ENCODE measurements at places on chromosomes 2 and 18.

- DNase-seq, result no peak
These were observed 27.4 kb downstream of the EVX2 start for GRCh38 chr2:176056406-176056805.

DNA sequence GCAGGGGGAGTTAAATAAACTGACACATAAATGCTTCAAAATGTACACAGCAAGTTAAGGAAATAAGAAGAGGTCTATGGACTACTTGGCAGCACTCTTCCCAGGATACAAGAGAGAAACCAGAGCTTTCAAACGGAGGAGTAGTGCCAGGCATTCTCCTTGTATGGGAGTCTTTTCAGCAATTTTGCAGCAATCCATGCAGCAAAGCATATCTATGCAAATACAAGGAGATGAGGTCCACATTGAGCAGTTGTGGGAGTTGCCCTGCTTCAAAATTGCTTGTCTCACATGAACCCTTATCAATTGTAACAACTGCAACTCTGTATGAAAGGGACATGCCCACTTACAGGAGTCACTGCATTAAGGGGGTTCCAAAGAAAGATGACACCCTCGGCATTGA lies 37.8 kb downstream of the SCN9A start:
- no peak for DNase-seq

DNA sequence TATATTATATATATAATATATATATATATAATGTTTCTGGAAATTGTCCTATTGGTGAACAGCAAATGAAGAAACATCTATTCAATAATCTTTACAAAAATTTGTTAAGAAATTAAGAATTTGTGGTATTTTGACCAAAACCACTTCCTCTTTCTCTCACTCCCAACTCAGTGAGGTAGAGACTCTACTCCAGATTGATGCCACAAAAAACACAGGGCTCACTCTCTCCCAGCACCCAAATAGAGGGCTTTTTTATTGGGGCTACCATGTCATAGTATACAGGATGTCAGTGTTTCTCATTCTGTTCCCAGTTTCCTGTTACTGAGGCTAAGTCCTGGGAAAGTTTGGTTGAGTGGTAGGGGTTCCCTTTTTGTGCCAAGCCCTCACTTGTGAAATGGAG lies 1155.4 kb downstream of the BCL11A start:
- DNase-seq, result no peak

- no peak for DNase-seq
These were observed at the start of gene PARD3B for GRCh38 chr2:204544961-204545860. Gene PARD3B, plus strand, starts transcription at chr2:204545475. Its CDS starts 525 bp downstream, at chr2:204546000.

DNA sequence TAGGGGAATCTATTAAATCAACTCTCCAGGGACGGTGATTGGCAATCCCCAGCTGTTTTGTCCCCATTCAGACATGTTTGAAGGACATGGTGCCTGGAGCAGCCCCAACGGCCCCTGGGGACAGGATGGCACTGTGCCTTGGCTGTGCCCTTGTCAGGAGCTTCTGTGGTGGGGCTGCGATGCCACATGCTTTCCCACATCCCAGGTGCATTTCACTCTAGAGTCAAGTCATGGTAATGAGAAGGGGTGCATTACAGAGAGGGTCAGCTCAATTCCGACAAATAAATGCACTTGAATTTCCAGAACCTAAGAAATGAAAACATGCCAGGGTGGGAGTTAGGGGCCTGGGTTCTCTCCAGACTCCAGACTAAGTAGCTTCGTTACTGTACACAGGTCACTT lies 289.4 kb upstream of the PXDN start:
- DNase-seq, result no peak

GRCh38 chr2:9240745-9241144 lies 34.1 kb downstream of the ASAP2 start:
- DNase-seq, result no peak

- DNase-seq, result no peak
These were observed 208.4 kb downstream of the ANAPC1 start for GRCh38 chr2:111675419-111676194.

GRCh38 chr18:13271302-13271911 lies 52.8 kb downstream of the LDLRAD4 start:
- no peak for DNase-seq

DNA sequence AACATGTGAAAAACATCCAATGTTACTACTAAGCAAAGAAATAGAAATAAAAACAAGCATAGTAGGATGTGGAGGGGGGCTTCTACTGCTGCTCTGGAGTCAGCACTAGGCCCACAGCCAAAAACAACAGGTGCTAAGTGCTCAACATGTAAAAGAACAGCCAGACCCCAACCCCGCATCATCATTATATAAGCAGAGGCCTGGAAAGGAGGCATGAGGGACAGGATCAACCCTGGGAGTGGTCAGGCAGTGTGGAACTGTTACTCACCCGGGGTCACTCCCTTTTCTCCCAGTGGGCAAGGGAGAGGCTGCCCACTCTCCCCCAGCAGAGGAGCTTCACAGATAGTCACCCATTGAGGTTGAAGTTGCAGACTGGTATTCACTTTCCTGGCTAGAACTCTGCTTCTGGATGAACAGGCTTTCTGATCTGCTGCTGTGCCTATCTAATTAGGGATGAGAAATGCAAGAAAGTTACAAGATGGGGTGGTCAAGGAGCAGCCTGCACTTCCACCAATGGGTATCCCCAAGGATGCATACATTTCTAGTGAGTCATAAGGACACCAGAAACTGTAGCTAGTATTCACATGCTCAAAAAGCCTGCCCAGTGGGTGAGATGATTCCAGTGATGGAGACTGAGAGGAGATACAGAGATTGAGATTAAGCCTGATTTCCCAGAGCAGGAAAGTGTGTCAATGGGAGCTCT lies 480.1 kb upstream of the TCF4 start:
- DNase-seq, result peak; percentile 72

- DNase-seq, result no peak
These were observed 219.3 kb downstream of the TTC32 start for GRCh38 chr2:19682493-19682892.

GRCh38 chr2:33205693-33206434 lies 259.1 kb downstream of the LTBP1 start:
- no peak for DNase-seq

DNA sequence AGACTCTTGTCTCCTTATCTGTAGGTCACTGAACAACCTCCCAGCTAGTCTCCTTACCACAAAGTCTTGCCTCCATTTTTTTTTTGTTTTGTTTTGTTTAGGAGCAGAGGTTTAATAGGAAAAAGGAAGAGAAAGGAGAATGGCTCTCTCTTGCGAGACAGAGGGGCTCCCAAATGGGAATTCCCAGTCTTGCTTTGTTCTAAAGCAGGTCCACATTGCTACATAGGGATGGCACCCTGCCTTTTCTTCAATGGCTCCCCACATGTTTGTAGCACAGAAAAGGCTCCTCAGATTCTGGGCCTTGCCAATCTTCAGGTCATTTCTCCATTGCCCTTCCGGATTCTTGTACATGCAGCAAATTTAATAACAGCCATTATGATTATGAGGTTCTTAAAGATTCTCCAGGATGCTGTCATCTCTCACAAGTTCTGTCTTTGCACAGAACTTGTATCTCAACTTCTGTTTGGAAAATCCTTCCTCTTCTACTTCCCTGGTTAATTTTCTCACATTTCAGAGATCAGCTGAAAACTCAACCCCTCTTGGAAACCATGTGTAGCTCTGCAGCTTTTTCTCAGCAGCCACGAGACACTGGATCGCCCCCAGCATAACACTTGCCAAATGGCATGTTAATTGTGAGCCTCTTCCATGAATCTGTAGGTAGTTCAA lies 23.6 kb downstream of the IL1F10 start:
- no peak for DNase-seq

- DNase-seq, result no peak
These were observed 14.2 kb upstream of the SPATA3 start for GRCh38 chr2:230981704-230982103.

- DNase-seq, result no peak
These were observed 23.8 kb downstream of the SRD5A2 start for GRCh38 chr2:31556940-31557339.

DNA sequence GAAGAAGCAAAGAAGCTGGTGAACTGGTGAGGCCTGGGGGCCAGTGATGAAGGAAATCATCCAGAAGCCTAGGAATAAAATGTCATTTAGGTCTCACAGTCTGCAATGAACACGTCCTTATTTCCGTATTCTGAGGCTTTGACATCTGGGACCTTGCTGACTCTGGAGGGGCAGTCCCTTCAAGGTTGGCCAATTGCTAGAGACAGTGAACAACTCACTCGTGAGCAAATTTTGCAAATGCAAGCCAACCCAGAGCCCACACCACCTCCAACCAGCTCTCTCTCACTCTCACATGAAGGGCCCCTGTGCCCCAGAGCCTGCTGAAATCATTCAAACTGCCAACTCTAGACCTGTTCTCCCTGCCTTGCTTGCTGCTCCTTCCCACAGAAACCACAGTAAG lies 279.1 kb upstream of the LYPD1 start:
- no peak for DNase-seq

DNA sequence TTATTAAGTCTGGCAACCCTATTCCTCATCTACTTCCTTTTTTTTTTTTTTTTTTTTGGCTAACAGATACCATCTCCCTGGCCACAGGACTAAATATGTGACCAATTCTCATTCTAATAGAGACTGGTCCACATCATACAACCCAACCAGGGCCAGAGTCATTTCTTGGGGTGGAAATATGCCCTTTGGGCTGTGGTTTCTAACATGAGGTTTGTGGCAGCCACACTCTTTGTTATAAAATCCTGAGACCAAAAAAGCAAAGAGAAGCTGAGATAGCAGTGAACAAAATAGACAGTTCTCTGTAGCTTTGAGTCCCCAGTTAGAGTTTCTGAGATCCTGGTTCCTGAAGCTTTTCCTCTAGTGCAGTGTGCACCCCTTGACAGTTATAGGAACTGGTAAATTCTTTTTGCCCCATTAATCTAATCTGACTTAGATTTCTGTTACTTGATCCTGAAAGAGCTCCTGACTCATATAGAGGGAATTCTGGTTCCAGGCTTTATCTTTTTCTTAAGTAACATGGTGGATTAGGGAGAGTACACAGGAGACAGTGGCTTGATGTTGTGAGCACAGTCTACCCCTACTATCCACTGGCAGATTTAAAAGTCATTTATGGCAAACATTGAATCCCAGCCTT lies 86.8 kb downstream of the MAIP1 start:
- DNase-seq, result peak; percentile 46

DNA sequence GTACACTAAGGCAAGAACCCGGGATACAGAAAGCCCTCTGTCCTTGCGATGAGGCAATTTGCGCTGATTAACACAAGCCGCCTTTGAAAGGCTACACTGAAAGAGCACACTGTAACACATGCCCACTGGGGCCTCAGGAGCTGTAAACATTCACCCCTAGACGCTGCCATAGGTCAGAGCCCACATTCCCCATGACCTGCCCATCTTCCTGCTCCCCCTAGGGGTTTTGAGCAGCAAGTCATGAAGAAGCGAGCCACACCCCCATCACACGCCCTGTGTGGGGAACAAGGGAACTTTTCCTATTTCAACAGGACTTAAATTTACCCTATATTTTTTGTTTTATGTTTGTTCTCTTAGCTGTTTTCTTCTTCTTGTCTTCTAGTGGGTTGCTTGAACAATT lies 47.8 kb upstream of the SLC4A10 start:
- no peak for DNase-seq

- DNase-seq, result no peak
These were observed 137.7 kb downstream of the ALK start for GRCh38 chr2:29783666-29784065.

DNA sequence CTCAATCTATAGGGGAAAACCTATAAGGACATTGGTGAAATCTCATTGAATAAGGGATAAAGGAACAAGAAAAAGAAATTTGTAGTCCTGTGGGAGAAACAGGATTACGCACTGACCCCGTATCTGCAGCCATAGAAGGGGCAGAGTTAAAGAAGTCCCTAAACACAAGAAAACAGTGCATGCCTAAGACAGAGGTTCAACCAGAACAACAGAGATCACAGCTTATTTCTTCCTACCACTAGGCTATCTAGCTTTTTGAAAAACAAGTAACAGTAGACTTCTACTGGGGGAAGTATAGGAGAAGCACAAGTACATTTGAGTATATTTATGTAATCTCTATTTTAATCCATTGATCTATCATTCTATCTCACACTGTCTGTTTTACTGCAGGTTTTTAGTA lies 485.2 kb upstream of the REG3G start:
- DNase-seq, result no peak

DNA sequence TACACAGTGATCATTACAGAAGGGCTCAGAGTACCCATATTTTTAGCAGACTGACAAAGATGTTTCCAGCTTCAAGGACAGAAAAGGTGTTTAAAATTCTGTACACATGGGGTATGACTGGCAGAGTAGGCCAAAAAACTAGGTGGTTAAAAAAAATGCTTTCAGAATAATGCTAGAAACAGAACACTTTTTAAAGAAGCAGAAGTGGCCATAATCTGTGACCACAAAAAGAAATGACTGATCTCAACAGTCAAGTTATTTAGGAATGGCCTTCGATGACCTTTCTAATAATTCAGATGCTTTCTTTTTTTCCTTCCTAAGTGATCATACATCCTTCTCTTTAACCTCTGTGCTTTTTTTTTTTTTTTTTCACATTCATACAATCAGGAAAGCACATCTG lies 4.1 kb upstream of the AQP4 start:
- no peak for DNase-seq

DNA sequence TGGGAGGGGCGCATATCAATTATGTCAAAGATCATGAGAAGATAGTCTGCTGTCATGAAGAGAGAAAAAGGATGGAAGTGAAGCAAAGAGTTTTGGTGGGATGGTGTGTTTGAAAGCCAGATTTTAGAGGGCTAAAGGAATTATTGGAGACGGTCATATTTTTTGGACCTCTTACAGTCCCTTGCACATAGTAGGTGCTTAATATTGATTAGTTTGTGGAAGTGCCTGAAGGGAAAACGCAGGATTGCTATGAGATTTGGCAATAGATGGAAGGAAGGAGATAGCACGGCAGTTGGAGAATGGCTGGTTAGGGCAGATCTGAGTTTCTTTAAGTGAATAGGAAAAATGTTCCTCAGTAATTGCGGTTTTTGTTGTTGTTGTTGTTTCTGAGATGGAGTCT lies 15.9 kb downstream of the EPB41L5 start:
- DNase-seq, result no peak

- no peak for DNase-seq
These were observed 72.6 kb downstream of the SUCLG1 start for GRCh38 chr2:84386336-84387040.

- DNase-seq, result no peak
These were observed 32.3 kb upstream of the ASPRV1 start for GRCh38 chr2:69993708-69994107.

GRCh38 chr18:29661924-29662323 lies 1380.6 kb downstream of the DSC3 start:
- DNase-seq, result no peak

DNA sequence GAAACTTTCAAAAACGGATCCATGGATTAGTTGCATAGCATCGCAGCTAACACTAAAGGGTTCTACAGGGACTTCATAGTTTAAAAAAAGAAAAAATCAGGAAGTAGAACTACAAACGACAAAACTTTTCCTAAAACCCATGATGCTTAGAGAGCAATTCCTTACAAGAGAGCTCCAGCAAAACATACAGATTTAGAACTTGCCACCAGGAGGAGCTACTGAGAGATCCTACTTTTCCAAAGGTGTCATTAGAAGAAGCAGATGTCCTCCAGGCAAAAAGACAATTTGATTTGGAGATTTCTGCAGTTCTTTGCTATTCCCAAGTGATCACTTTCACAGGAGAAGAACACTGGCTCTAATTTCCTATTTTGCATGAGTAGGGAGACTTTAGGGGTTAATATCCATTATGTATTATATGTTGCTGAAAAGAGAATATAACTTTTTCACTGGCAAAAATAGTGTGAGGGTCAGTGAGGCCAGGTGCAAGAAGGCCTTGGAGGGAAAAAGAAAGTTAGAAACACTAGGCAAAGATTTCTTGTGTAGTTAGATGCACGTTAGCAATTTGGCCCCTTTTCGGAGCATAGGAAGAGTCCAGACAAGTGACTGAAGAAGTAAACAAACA lies 436.2 kb downstream of the SUCLG1 start:
- peak; percentile 3 for DNase-seq

GRCh38 chr2:28645553-28645952 lies 106.1 kb upstream of the PPP1CB start:
- no peak for DNase-seq
